ENCODE measurements at places on chromosomes 12 and 14.

DNA sequence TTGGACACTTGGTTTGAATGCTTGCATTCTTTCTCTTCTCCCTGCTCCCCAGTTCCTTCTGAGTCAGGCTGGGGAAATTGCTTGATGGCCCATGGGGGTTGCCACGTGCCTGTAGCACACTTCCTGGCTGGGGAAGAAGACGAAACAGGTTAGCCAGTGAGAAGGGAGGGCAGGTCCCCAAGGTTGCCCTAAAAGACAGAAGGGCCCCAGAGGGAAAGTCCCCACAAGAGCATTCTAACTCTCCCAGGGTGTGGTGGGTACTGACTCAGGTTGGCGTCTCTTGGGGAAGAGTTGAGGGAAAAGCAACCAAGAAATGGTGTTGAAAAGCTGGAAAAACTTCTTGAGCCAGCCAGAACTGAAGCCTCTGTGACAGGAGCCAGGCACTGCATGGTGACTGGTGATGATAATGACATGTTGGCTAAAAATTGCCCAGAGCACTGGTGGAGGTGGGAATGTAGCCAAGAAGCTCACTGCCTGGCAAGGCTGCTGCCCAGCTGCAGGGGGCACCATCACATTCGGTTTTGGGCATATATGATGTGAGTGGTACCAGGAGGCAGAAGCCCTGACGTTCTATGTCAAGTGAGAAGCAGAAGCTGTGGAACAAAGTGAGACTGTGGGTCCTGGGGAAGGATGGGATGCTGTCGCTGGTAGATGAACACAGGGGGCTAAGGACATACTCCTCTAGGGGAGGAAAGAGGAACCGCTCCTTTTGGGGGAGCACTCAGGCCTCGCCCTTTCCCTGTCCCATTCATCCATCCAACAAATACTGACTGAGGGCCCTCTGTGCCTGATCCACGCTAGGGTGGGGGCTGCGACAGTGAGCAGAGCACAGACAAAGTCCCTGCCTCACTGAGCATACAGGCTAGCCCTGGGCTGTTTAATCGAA lies 8.1 kb upstream of the RABGGTA start:
- DNase-seq, result no peak

DNA sequence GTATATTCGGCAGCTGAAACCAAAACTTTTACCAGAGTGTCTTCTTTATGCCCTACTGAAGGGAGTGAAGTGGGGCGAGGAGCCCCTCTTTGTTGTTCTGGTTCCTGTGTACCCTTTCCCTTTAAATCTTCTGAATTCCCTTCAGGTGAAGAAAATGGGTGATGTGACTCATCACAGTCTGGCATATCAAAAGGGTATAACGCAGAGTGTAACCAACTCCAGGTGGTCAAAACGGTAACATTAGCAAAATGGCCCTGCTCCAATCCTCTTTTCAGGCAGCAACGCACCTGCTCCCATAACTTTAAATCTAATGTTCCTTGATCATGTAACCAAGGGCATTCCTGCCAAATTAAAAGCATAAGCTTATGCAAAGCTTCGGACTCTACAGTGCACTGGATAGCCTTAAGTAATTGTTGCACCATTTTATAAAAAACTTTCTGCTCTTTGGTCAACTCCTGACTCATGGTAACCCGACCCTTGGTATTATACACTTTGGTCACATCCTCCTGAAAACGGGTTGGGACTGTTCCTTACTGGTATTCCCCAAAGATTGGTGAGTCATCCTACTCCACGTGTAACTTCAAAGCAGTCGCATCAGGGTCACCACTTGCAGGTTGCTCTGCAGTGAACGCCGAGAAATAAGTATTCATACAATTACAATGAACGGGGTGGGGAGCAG lies 83.1 kb downstream of the KCNMB4 start:
- DNase-seq, result no peak

GRCh38 chr14:86896701-86897100 lies 1096.3 kb downstream of the GALC start:
- DNase-seq, result no peak

DNA sequence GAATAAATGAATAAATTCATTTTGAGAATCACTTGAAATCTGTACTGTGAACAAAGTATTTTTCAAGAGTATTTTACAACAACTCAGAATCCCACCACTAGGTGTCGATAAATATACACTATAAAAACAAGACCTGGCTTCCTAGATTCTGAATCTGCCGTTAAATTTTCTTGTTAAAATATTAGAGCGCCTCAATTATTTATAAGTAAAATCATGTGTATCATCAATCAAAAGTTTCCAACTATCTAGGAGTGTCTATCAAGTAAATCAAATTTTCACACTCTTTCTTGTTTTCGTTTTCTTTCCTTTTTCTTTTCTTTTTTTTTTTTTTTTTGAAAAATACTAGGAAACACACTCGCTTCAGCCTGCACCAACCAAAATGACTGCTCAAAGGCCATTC lies 179.2 kb upstream of the DCN start:
- DNase-seq, result no peak

DNA sequence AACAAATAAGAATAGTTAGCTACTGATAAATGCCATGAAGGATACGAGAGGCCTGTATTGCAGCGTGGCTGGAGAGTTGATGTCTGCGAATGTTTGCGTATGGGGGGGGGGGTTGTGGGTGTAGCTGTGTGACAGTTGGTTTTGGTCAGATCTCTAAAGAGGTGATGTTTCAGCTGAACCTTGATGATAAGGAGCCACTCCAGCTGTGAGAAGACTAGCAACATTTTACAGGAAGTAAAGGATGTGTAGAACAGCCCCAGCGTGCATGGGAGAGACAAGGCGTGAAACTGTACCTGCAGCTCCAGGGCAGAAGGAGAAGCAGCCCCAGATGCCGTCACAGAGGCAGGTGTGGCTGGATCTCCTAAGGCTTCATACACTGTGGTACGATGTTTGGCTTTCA lies 416.9 kb downstream of the TMEM132D start:
- DNase-seq, result no peak

DNA sequence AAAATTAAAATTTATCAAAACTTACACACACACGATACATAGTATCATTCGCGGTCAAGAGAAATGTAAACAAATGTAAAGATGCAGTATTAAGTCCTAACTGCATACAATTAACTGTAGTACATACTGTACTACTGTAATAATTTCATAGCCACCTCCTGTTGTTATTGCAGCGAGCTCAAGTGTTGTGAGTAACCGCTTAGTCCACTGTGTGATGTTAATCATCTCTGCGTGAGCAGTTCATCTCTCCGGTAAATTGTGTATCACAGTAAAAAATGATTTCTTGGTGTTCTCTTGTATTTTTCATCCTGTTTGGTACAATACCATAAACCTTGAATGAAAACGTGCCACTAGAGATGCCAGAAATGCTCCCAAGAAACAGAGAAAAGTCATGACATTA lies 6.5 kb downstream of the EPS8 start:
- DNase-seq, result no peak

DNA sequence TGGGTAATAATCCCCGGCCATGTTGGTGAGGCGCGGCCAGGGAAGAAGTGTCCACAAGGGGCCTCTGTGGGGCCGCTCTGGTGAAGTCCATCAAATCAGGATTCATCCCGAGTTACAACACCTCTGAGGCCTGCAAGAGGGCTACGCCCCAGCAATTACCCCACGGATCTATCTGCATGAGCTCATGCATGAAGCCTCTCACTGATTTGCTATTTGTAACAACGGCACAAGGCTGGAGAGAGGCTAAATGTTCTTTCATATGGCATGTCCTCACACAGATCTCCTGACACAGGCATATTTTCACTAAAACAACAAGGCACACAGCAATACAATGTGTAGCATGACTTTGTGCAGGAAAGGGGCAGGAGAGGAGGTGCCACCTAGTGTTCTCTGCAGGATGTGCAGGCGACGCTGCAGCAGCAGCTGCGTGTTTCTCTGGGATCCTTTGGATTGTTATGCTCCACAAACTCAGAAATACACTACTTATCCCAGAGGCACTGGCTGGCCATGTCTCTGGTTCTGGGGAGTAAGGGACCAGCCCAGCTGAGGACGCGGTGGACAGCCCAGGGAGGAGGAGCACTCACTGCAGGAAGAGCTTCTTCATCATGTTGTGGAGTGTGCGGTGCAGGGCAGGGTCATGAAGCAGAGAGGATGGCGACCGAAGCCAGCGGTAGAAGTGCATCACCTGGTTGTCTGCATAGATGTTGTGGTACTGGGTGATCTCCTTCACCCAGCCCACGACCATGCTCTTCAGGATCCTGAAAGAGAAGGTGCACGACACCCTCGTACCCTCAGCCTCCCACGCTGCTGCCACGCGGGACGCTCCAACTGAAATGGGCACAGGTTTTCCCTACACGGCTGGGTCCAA lies 20.2 kb downstream of the P2RX2 start:
- no peak for DNase-seq

DNA sequence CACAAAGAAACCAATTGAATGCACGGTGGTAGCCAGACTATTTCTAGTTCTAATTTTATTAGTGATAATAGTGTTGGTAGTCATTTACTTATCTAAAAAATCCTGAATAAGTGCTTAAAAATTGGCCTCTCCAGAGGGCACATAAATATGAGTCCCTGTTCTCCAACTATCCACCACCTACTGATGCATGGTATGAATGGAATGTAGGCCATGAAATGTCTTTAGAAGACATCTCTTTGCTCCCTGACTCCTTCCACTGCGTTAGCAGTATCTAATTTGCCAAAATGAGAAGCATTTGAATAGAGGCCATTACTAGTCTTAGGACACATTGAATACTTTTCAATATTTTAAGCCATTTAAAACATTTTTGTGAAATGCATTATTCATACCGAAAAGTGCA lies 261.7 kb downstream of the LRFN5 start:
- no peak for DNase-seq

DNA sequence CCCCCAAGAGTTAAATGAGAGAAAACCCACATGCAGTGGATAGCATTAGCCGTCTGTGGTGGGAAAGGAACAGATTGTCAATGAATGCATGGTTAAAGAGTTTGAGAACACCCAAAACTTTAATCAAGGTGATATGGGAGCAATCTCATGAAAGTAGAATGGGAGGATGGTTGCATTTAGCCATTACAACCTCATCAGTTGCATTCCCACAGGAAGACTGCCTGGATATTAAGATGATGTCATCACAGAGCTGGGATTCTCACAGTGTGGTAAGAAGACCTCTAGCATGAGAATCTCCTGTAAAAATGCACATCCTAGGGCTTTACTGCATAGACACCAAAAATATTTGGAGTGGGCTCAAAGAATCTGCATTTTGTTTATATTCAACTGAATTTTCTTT lies 284.9 kb downstream of the RGS6 start:
- DNase-seq, result no peak

DNA sequence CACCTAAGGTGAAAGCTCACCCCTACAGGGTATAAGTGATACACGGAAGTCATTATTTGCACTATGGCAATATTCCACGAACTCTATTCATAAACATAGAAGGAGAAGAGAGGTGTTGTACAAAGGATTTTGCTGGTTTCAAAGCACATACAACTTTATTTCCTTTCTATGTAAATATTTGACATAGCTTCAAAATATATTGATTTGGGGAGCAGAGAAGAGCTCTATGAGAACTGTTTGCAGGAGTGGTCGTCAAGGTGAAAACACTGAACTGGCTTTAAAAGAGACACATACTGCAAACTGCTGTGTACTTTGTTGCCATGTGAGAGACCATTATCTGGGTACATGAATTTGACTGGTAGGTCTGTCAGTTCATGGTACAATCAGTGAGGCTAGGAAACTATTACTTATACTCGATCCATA lies 16.7 kb downstream of the CNIH1 start:
- DNase-seq, result no peak

DNA sequence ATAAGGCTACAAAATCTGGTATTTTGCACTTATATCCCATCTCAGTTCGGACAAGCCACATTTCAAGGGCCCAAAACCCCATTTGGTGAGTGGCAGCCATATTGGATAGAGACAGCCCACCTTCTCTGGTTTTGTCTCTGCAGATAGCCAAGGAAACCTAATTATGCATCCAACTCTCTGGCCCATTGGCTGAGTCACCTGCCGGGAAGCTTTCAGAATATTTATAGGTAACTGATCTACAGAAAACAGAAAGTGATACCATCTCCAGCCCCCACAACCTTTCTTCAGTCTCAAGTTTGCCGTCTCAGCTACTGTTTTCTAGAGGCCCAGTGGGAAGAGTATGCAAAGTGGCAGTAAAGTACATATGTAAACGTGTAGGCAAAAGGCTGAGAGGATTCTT lies 33.7 kb upstream of the PPP1CC start:
- DNase-seq, result no peak

DNA sequence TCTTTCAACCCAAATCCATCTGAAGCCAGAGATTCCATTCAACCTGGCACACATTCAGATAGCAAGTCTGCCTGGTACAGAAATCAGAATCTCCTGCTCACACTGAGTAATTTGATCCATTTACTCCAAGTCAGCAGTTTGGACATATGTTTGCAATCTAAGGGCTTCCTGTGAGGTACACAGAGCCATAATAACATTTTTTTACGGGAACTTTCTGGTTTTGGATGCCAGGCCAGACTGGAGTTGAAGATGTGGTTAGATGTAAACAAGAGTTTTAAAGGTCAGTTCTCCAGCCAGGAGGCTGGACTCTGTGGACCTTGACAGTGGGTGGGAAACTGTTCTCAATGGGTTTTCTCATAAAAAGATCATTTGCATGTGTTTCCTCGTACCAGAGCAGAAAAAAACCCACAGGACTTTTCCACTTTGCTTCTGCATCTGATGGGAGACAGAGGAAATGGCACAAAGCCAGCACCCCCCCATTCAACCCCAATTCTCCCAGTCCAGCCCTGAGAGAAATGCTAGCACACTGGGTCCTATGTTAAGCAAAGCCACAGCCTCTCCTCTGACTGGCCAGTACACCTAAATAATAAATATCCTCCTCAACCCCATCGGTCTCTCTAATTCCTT lies 17.7 kb upstream of the TSPAN11 start:
- no peak for DNase-seq

- DNase-seq, result no peak
Observed at GRCh38 chr12:109989380-109989779, 6.8 kb downstream of the GIT2 start.

DNA sequence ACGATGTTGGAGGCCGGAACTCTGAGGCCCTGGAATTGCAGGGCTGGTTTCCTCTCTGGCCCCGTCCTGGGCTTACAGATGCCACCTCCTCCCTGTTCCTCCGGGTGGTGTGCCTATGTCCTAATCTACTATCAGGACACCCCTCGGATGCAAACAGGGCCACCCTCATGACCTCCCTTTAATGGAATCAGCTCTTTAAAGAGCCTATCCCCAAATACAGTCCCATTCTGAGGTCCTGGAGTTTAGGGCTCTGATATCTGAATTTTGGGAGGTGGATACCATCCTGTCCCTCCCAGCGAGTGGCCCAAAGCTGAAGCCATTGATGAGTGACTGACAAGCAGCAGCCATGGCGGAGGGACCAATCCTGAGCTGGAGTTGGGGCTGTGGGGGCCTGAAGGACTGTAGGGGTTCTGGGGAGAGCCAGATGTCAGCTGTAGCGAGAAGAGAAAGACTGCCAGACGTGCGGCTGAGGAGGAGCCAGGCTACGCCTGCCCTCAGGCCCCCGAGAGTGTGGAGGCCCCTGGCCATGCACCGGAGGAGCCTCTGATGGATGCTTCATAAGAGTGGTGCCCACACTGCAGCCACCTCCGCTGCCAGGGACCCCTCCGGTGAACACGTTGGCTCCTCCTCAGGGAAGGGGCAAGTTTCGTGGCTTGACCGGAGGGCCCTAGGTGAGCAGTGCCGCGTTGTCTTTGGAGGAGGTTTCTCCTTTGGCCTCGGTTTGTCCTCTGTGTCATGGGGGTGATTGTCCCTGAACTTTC lies 100.2 kb downstream of the KIF26A start:
- no peak for DNase-seq

- DNase-seq, result no peak
Observed at GRCh38 chr12:29703528-29703927, 80.2 kb downstream of the TMTC1 start.
